Activated naive CD8-positive, alpha-beta T cell treated with anti-CD3 and anti-CD28 coated beads, Interleukin-2, amount 10 ng/mL, durations not matched to agents 7 days and 5 days (primary cell): ENCODE measurements at places on chromosomes 6 and 20. TPM values are rescaled to one million over a fixed set of nuclear protein-coding genes. Genes with fewer than 3 reads are reported as not detected.

Gene HLA-DOB
- 2.4 TPM for total RNA-seq

Gene HLA-A
- 2,013 TPM for total RNA-seq

Gene GRM4
- 0.14 TPM for total RNA-seq

Gene SMIM13
- 7.0 TPM for total RNA-seq

Gene CST5
- not detected for total RNA-seq

Gene SPATS1
- not detected for total RNA-seq

Gene LINC00237
- not detected for total RNA-seq

Gene TNNC2
- not detected for total RNA-seq

Gene TSPO2
- total RNA-seq = not detected

DNA sequence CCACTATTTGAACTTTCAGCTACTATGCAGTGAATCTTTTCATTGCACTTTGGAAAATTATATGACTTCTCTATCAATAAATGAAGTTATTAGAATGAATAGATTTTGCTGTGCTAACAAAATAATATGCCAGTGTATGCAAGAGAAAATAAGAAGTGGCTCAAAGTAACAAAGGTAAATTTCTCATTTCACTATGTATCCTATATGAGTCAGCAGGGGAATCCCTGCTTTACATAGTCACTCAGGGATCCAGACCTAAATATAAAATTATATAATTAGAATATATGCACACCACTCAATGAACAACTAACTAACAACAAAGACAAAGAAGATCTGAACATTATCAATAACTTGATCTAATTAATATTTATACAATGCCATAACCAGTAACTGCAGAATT is 390.8 kb upstream of the IRAK1BP1 start:
- no peak for DNase-seq

GRCh38 chr6:140744659-140745320 is 1370.3 kb upstream of the CITED2 start:
- DNase-seq = no peak

- no peak for DNase-seq
These were observed 14.4 kb upstream of the MAS1L start for GRCh38 chr6:29502181-29502580.

DNA sequence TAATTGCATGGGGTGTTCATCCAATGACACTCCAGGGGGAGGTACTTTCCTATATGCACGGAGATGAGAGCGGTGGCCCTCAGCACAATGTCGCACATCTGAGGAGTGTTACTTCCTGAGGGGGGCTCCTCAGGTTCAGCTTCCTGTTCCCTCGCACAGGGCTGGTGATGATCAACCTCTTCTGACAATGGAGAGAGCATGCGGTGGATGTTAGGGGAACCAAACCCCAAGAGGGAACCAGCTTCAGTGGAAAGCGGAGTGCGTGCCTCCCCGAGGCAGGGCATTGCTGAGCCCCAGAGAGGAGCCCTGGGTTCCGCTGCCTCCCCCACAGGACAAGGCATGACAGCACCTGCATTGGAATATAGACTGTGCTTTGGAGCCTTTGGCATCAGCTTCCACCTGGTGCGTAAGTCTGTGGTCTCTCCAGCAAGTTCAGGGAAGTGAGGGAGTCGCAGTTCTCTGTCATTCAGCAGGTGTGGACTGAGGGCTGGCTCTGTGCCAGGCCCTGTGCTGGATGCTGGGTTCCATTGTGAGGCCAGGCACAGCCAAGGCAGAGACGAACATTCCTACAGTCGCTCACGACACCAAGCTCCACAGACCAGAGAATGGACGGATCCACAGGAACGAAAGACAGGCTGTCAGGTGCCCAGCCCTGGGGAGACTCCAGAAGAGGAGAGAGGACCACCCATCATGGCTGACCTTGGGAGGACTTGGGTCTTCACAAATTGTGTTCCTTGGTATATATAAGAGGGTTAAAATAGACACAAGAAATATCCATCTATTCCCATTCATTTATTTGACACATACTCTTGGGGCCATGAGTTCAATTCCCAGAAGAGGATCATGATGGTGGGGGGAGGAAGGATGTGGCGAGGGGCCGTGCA is 3.9 kb upstream of the ZNF831 start:
- peak; percentile 68 for DNase-seq

GRCh38 chr20:57544838-57545564 is 15.9 kb upstream of the PCK1 start:
- no peak for DNase-seq

GRCh38 chr6:30885481-30885998 is 1.2 kb downstream of the DDR1 start:
- no peak for DNase-seq

- no peak for DNase-seq
These were observed 181.2 kb downstream of the FOXA2 start for GRCh38 chr20:22403022-22403631.

- no peak for DNase-seq
These were observed 398 bp upstream of the SPATS1 start for GRCh38 chr6:44342052-44342451.

DNA sequence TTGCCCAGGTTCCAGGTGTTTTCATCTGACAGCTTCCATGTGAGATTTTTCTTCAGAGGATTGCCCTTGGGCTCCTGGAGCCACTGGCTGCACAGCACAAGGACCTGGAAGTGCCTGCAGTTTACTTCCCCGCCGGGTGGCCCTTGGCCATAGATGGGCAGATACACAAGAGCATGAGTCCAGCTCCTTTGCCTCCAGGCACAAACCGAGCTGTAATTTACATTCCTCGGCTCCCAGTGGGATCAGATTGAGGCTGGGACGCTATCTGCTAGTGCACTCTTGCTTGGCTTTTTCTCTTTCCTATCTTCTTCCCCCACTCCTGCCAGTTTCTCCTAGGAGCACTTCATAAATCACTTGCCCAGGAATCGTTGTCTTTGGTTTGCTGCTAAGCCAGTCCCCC is 85.4 kb upstream of the RALY start:
- DNase-seq = no peak

- peak; percentile 43 for DNase-seq
These were observed 951 bp upstream of the OLIG3 start for GRCh38 chr6:137494988-137495702.

- no peak for DNase-seq
These were observed 29.4 kb downstream of the NR2E1 start for GRCh38 chr6:108195209-108195608.

DNA sequence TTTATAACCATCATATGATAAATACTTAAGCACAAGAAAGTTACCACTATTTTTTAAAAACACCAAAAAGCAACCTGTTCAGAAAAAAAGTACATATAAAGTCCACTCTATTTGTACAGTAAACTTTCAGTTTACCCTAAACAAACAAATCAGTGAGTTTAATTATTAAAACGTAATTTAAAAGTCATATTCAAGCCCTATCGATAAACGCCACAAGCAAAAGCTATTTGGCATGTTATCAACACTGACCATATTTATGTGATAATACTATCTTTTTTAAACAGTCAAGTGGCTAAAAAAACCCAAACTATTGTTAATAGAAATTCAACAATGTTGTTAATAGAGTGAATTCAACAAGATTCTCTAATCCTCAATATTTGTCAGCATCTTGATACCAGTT is 1.9 kb downstream of the KATNA1 start:
- DNase-seq = no peak

- no peak for DNase-seq
These were observed 175.5 kb downstream of the ATXN1 start for GRCh38 chr6:16585805-16586204.

- no peak for DNase-seq
These were observed 36.2 kb downstream of the ARHGAP18 start for GRCh38 chr6:129673748-129674147.

- no peak for DNase-seq
These were observed 228.6 kb upstream of the JARID2 start for GRCh38 chr6:15017261-15017660.

- DNase-seq = no peak
These were observed 41.3 kb downstream of the GABRR2 start for GRCh38 chr6:89273816-89274215.

- no peak for DNase-seq
These were observed 23.0 kb downstream of the GTPBP2 start for GRCh38 chr6:43606019-43606418.

DNA sequence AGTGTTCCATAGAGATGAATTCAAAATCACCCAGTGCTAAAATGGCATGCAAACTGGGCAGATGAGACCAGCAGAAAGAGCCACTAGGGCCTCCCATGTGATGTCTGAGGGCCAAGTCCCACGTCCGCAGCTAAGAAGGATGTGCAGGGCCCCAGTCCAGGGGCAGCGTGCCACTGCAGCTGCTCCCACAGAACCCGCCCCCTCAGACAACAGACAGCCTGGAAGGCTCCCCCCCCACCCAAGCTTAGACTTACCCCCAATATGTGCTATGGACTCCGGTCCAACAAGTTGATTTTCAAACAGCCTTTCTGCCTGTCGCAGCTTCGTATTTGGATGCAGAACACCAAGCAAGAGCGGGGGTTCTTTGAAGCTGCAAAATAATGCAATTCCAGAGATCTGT is 14.0 kb downstream of the APMAP start:
- no peak for DNase-seq

- no peak for DNase-seq
These were observed 232.3 kb downstream of the QKI start for GRCh38 chr6:163646866-163647265.

- no peak for DNase-seq
These were observed 79.3 kb downstream of the SLC22A3 start for GRCh38 chr6:160427312-160428068.

DNA sequence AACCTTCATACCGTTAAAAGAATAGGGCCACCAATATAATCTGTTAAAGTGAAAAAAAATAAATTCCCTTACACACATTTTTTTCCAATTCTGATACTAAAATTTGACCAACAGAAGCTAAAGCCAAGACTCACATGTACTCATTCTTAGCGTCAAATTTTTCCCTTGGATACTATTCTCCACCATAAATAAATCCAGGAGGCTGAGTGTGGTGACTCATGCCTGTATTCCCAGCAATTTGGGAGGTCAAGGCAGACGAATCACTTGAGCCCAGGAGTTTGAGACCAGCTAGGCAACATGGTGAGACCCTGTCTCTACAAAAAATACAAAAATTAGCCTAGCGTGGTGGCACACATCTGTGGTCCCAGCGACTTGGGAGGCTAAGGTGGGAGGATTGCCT is 43.9 kb downstream of the SCML4 start:
- DNase-seq = no peak

GRCh38 chr6:150088481-150089154 is 19.7 kb upstream of the ULBP3 start:
- DNase-seq = no peak

- no peak for DNase-seq
These were observed 225.5 kb downstream of the EYA4 start for GRCh38 chr6:133466680-133467079.

GRCh38 chr6:35142588-35143569 is 1.7 kb upstream of the TCP11 start:
- no peak for DNase-seq

DNA sequence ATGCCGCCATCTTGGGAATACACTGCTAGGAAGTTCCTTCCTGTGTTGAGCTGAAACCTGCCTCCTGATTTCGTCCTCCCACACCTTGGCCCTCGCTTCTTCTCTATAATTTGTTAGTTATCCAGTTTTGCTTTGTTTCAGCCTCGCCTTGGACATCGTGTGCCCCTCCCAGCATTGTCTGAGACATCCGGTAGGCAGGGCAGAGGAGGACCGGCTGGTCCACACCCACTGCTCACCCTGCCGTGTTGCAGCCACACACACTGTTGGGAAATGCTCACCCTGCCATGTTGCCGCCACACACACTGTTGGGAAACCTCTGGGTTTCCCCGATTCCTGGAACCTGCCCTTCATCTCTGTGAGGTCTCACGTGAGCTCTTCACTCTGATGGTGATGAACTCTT is 105.1 kb downstream of the CDH4 start:
- DNase-seq = no peak

GRCh38 chr6:119612911-119613381 is 263.4 kb upstream of the MAN1A1 start:
- DNase-seq = no peak

GRCh38 chr20:36086767-36087166 is 67.8 kb upstream of the EPB41L1 start:
- DNase-seq = no peak

DNA sequence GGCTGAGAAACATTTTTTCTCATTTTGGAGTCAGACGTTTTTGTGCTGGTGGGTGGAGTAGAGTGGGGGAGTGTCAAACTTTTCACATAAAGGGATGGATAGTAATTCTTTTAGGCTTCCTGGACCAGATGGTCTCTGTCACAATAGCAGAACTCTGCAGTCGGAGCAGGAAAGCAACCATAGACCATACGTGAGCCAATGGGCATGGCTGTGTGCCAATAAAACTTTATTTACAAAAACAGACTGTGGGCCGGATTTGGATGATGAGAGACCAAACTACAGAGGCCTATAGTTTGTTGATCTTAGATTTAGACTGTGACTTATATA is 70.8 kb upstream of the SLC22A23 start:
- DNase-seq = no peak
